ENCODE measurements at places on chromosomes 13 and 19. TPM values are rescaled to one million over a fixed set of nuclear protein-coding genes. Genes with fewer than 3 reads are reported as not detected.

Gene ZNF20
- not detected for total RNA-seq

Gene ZNF681
- total RNA-seq: 0.89 TPM

Gene OR4F17
- total RNA-seq: not detected

DNA sequence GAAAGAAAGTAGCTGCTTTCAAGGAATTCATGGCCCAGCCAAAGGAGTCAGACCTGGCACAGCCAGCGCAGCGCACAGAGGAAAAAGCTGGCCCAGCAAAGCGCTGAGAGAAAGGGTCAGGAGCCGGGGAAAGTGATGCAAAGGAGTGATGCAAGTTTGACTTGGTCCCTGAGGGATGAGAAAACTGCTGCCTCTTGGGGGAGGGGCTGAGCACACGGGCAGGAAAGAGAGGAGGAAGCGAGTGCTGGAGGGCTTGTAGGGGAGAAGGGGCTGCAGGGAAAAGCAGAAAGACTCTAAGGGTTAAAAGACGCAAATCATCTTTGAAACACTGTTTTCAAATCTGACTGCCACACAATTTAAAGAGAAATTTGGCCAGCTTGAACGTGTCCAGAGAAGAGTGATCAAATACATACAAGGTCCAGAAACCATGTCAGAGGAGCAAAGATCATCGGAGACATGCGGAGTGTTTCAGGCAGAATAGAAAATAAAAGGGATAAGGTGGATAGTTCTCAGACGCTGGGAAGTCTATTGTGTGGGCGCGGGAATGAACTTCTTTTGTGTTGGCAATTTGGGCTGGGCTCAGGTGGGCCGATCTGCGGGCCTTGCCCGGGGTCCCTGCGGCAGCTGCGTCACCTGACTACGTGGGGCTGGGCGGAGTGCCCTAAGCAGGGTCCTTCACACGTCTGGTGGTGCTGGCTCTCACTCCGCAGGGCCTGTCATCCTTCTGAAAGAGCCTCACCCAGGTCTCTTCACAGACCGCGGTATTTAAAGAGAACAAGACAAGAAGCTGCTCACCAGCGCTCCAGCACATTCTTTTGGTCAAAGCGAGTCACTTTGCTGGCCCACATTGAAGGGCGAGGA is 18.1 kb downstream of the N4BP2L1 start:
- H3K27ac ChIP-seq: peak overlapping the region; percentile 44
- peaks cover 5% of the 10 kb centered on the region for H3K4me1 ChIP-seq
- H3K36me3 ChIP-seq: no peaks in the 10 kb centered on the region
- peak; percentile 44 for DNase-seq
- H3K4me3 ChIP-seq: peak overlapping the region; percentile 29

Measured in heart right ventricle (tissue), 16 donors.